Gastroesophageal sphincter (tissue), 4 donors: ENCODE measurements at places on chromosomes 3 and 15. TPM values are rescaled to one million over a fixed set of nuclear protein-coding genes. Genes with fewer than 3 reads are reported as not detected.

GRCh38 chr3:125054449-125055329, 1.1 kb downstream of the HEG1 start:
- no peak for ATAC-seq

The MYO5C gene
- 12.3 TPM for total RNA-seq

DNA sequence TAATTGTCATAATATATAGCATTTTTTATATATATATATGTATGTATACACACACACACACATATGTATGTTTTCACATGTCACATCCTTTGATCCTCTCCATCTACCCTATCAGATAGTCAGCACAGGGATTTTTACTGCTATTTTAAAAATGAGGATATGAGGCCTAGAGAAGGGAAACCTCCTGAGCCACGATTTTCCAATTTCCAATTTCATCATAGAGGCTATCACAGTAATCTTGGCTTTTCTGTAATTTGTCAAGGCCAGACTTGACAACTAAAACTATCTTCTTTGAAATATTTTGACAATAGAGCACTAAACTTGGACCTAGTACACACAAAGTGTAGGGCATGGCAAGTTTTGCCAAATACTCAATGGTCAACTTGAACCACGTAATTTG, 42.5 kb downstream of the IL1RAP start:
- ATAC-seq, result no peak

GRCh38 chr3:58528629-58529028, 8.4 kb downstream of the ACOX2 start:
- no peak for ATAC-seq

DNA sequence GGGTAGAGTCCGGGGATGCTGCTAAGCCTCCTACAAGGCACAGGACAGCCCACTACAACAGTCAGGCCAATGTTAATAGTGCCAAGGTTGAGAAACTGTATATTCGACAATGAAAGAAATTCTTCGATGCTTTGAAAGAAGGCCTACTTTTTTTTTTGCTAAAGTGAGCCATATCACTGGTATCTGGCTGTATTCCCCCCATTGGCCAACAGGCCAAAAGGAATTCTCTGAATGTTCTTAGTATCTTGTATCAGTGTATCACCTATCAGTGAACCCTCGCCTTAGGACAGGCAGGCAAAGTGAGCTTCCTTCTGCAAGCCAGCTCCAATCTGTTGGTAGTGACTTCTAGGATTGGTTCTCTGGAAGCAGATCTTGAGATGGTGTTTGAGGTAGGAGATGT, 74.2 kb downstream of the SNTN start:
- no peak for ATAC-seq

GRCh38 chr3:123344175-123344906, 104.5 kb downstream of the ADCY5 start:
- peak; percentile 32 for ATAC-seq

The SCN5A gene
- total RNA-seq, result 0.81 TPM

GRCh38 chr3:148833223-148833622, 5.6 kb downstream of the CPB1 start:
- ATAC-seq, result no peak

The CHRD gene
- total RNA-seq, result 16.2 TPM

The USP4 gene
- total RNA-seq, result 36.9 TPM

The TNFAIP8L3 gene
- total RNA-seq, result 31.7 TPM

- no peak for ATAC-seq
Observed at GRCh38 chr15:25054943-25055342, 100.2 kb downstream of the SNRPN start.
